Activated T-helper 1 cell treated with anti-CD3 and anti-CD28 coated beads, Interleukin-12 subunit alpha, Interleukin-12 subunit beta, Interleukin-2, Interleukin-4 antibody, amounts not matched to agents 30 ng/mL and 10 ng/mL and 1 ng/mL, durations not matched to agents 14 hours and 24 hours and 36 hours (primary cell): ENCODE measurements at places on chromosomes 13 and 19. TPM values are rescaled to one million over a fixed set of nuclear protein-coding genes. Genes with fewer than 3 reads are reported as not detected.
A peak's percentile ranks its signal among the peaks of the same experiment; 100 is the strongest.

DNA sequence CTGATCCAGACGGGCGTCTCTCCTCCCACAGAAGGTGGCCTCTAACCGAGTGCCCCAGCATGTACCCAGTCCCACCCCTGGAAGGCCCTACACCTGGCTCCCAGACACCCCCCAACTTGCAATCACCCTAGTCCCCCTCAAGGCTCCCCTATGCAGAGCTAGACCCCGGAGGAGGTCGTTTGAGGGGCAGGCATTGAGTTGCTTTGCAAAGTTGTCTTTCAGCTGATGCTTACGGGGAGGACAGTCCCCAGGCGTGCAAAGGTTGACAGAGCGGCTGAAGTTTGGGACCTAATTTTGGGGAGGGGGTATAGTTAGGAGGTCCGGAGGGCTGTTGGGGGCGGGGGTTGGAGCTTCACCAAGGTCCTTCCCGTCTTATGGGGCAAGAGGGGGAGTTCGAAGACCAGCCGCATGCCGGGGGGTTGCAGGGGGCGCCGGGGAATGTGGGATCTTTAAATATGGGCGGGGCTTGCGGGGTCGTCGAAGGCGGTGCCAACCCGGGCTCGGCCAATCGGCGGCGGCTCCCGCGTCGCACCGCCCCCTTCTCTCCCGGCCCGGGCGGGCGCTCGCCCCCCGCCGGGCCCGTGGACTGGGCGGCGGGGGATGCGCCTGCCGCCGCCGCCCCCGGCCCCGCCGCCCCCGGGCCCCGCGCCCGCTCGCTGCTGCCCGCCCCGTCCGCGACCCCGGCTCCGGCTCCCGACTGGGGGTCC lies at the start of gene KCNN1:
KCNN1 (plus strand) TSS at position 558 of the 707 bp plus-strand sequence. CDS start 6,782 bp downstream, outside the sequence.
- DNase-seq, result no peak

The GFY gene
- not detected in 2 replicates for total RNA-seq

- no peak for DNase-seq
These were observed 75.5 kb downstream of the COL4A1 start for GRCh38 chr13:110231348-110232047.

GRCh38 chr19:17654993-17655392 lies 33.2 kb downstream of the UNC13A start:
- DNase-seq, result no peak

The KLK2 gene
- total RNA-seq, result not detected in 2 replicates

The KLK10 gene
- total RNA-seq, result not detected in 2 replicates

DNA sequence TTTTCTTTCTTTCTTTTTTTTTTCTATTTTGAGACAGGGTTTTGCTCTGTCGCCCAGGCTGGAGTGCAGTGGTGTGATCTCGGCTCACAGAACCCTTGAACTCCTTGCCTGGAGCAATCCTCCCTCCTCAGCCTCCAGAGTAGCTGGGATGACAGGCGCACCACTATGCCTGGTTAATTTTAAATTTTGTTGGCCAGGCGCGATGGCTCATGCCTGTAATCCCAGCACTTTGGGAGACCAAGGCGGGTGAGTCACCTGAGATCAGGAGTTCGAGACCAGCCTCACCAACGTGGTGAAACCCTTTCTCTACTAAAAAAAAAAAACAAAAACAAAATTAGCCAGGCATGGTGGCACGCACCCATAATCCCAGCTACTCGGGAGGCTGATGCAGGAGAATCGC lies 8.7 kb upstream of the SBNO2 start:
- DNase-seq, result no peak

DNA sequence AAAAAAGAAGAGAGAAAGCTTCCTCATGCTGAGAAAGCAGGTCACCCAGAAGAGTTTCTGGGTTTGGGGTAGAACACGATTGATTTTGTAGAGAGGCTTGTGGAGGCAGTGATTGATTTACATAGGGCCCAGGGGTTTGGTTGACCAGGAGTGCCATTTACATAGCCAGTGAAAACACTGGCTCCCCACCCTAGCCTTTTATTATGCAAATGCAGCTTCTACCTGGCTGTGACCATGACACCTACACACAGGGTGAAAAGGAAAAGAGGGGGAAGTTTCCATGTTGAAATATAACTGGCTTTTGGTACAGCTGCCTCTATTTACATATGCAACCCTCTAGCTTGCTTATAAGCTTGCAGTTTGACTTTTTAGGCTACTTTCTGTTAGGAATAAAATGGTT lies 62.0 kb downstream of the ZNF100 start:
- no peak for DNase-seq

- DNase-seq, result no peak
These were observed 81.6 kb downstream of the OLFM4 start for GRCh38 chr13:53110181-53110580.

- DNase-seq, result no peak
These were observed 18.9 kb upstream of the DPRX start for GRCh38 chr19:53612762-53613526.

DNA sequence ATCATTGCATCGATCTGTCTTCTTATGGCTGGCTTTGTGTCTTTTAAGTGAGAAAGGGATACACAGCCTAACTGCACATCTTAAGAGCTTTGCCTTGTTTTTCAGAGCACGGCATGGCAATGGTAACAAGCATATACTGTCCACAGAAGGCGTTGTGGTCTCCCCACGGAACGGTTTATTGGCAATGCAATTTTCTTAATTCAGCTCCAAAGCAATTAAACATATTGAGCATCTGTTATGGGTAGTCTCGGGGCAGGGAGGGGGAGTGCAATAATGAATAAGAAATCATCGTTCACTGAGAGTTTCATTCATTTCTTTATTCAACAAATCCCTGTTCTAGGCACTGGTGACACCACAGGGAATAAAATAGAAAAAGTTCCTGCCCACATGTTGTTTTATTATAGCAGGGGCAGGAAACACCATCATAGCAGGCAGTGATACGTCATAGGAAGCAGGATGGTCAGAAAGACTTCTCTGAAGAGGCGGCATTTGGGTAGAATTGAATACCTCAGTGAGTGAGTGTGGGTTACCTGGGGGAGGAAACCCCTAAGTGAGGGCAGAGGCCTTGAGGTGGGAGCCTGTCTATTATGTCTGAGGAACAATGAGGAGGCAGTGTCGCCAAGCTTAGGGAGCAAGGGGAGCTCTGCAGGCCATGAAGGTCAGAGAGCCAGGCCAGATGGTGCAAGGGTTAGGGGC lies 185.7 kb upstream of the KL start:
- DNase-seq, result no peak

The S1PR2 gene
- total RNA-seq, result 15.4 and 16.0 TPM in 2 replicates

- no peak for DNase-seq
These were observed 93.6 kb downstream of the SOX1 start for GRCh38 chr13:112160558-112160957.

The ZNF77 gene
- 3.2 and 5.3 TPM in 2 replicates for total RNA-seq

- peak; percentile 84 for DNase-seq
These were observed at the start of gene PNKP for GRCh38 chr19:49866933-49867782. Gene PNKP, minus strand, starts transcription at chr19:49867576. Its CDS starts 372 bp downstream, at chr19:49867204.

DNA sequence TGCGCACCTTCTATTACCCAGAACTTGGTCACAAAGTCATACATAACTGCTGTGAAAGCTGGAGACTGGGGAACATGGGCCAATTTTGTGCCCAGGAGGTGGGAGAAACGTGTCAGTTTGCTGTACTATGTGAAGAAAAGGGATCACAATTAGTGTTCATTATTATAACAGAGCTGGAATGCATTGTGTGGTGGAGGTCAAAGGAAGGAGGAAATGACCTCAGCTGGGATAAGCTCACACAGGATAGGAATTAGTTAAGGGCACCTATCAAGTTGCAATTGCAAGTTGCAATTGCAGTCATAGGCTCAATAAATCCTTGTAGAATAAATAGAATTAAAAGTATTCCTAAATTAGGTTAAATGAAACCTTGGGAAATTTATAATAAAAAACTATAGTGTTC lies 103.9 kb upstream of the OBI1 start:
- no peak for DNase-seq

The MYPOP gene
- total RNA-seq, result 6.9 and 7.2 TPM in 2 replicates

The METTL21C gene
- not detected in 2 replicates for total RNA-seq

DNA sequence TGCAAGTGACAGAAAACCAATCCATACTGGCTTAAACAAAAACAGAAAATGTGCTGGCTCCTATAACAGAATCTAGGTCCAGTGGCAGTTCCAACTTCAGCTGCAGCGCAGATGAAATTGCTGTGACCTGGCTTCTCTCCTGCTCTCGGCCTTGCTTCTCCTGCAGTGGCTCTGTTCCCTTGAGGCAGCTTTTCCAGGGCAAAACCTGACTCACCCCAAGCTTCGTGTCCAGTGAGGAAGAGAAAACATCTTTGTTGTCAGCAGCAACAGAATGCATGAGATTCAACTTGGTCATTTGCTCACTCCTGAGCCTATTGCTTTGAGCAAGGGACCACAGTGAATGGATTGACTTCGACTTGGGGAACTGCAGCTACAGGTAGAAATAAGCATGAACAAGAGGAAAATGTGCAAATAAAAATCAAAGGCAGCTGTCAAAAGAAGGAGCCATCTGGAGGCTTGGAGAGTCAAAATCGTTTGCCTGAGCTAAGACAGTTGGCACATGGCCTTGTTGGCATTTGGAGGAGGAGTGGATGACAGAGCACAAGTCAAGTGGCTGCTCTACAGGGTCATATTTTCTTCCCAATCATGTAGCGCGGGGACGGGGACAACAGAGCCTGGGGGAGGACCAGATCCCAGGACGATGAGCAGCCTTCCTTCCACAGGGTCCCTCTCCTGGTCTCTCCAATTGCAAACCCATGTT lies 523.4 kb downstream of the FGF9 start:
- DNase-seq, result no peak

DNA sequence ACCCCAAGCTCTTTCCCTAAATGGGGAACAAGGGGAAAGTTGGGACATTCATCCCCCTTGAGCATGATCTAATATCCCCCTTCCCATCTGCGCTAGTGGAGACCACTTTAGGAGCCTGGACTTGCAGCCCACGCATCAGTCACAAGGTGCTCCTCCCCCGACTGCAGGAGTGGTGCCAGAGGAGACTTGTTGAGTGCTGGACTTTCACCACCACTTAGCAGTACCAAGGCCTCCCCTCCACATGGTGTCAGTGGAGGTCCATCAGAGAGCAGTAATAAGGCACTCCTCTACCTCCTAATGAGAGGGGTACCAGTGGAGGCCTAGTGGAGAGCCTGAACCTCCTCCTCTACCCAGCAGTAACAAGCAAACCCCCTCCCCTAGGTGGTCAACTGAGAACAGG lies 22.5 kb downstream of the CAB39L start:
- no peak for DNase-seq

The TTC9B gene
- not detected in 2 replicates for total RNA-seq

The CFAP97D2 gene
- not detected in 2 replicates for total RNA-seq

The OCEL1 gene
- total RNA-seq, result 17.0 and 19.6 TPM in 2 replicates

GRCh38 chr13:84044805-84045204 lies 162.5 kb upstream of the SLITRK1 start:
- no peak for DNase-seq

The NLRP5 gene
- not detected in 2 replicates for total RNA-seq

DNA sequence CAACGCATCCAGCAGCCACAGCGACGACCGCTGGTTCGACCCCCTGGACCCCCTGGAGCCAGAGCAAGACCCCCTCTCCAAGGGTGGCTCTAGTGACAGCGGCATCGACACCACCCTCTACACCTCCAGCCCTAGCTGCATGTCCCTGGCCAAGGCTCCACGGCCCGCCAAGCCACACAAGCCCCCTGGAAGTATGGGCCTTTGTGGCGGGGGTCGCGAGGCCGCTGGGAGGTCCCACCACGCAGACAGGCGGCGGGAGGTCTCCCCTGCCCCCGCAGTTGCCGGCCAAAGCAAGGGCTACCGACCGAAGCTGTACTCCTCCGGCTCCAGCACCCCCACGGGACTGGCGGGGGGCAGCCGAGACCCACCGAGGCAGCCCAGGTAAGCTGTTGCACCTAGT lies 59.5 kb downstream of the DPF1 start:
- no peak for DNase-seq

DNA sequence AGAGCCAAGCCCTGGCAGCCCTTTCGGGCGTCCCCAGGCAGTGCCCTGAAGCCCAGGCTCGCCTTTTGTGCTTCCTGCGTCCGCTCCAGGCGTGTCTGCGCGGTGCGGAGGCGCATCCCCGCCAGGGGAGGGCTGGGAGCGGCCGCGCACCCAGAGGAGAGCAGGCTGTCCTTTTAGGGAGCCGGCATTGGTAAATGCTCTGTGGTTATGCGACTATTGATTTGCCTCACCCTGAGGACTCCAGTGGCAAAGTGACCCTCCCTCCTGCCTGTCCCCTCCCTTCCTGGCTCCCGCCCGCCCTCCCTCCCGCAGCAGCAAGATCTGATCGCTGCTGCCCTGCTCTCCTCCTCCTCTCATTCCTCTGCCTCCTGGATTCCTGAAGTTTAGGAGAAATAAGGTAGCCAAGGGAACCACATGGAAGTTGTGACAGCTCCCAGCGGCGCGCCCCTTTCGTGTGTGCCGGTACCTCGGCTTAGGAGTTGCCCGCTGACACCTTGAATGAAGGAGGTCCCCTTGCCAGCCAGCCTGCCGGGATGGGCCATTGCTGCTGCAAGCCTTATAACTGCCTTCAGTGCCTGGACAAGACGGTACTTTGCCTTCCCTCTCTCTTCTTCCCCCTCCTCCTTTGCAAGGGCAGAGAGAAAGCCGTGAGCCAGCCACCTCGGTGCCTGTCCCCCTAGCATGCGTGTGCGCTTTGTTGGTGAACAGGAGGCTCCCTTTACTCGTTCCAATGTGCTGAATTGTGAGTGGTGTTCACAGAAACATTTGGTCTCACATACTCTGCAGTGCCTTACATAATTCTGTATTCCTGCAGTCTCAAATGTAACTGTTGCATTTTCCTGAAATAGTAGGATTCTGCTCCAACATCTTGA lies 166.9 kb downstream of the SLC7A1 start:
- DNase-seq, result no peak
